ENCODE measurements at places on chromosomes 7 and 10. TPM values are rescaled to one million over a fixed set of nuclear protein-coding genes. Genes with fewer than 3 reads are reported as not detected.

The EGR2 gene
- total RNA-seq, result 11.8 TPM

The NPTX2 gene
- 14.7 TPM for total RNA-seq

The SPDYE5 gene
- total RNA-seq, result 4.8 TPM

The NRG3 gene
- total RNA-seq, result 0.72 TPM

The TBXAS1 gene
- total RNA-seq, result 19.3 TPM

The LUC7L2 gene
- total RNA-seq, result 42.4 TPM

The TAS2R4 gene
- total RNA-seq, result 4.1 TPM

The PTPRZ1 gene
- 64.0 TPM for total RNA-seq

The SPDYE2B gene
- total RNA-seq, result 2.6 TPM

The EVX1 gene
- total RNA-seq, result 1.7 TPM

The KAZALD1 gene
- 11.8 TPM for total RNA-seq

The IRF5 gene
- total RNA-seq, result 5.5 TPM

The ZNF488 gene
- 0.96 TPM for total RNA-seq

The RHOBTB1 gene
- total RNA-seq, result 33.9 TPM

The GJC3 gene
- not detected for total RNA-seq

The SLC26A5 gene
- not detected for total RNA-seq

The COL13A1 gene
- 18.3 TPM for total RNA-seq
